ENCODE measurements at places on chromosomes 2 and 18.
A peak's percentile ranks its signal among the peaks of the same experiment; 100 is the strongest.

DNA sequence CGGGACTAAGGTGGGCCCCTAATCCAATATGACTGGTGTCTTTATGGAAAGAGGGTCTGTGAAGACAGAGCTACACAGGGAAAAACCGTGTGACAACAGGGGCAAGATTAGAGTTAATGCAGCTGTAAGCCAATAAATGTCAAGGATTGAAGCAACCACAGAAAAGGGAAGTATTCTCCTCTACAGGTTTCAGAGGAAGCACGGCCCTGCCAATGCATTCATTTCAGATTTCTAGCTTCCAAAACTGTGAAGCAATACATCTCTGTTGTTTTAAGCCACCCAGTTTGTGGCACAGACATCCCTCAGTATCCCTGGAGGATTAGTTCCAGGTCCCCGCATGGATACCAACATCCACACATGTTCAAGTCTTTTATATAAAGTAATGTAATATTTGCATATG is 48.8 kb downstream of the SPP2 start:
- no peak for DNase-seq

- no peak for DNase-seq
Observed at GRCh38 chr18:75678627-75679026, 251.1 kb upstream of the SMIM21 start.

- no peak for DNase-seq
Observed at GRCh38 chr18:13499803-13500202, 226.6 kb downstream of the FAM210A start.

GRCh38 chr2:32427672-32428610 is 71.1 kb downstream of the BIRC6 start:
- DNase-seq = no peak

GRCh38 chr18:26056291-26056690 is 34.1 kb downstream of the SS18 start:
- DNase-seq = no peak

- peak; percentile 64 for DNase-seq
Observed at GRCh38 chr2:181058378-181059269, 78.2 kb downstream of the UBE2E3 start.
